ENCODE measurements at places on chromosomes 16 and 17.

DNA sequence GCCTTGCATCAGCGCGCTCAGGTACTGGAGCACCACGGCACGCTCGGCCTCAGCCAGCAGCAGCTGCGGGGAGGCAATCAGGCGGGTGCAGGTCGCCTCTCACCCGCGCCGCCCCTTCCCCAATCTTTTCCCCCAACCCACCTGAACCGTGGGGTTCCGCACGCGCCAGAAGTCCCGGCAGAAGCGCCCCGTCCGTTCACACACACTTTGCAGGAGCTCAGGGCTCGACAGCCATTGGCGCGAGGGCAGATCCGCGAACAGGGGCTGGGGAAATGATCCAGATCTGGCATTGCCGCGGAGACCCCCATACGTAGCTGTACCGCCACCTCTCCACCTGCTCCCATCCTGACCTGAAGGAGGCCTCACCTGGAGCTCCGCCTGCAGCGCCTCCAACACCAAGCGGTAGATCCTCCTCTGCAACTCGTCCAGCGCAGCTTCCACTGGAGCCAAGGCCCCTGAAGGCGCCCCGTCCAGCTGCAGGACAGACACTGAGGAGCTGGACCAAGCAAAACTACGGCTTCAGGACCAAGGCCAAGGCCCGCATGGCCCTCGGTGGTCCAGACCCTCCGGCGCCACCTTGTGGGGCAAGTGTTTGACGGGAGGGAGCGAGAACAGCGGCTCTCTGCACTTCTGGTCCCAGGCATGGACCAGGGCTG is 1.4 kb upstream of the MATCAP1 start:
- peak; percentile 50 for DNase-seq

- no peak for DNase-seq
Measured at GRCh38 chr16:29736764-29737163, 9.0 kb downstream of the C16orf54 start.

DNA sequence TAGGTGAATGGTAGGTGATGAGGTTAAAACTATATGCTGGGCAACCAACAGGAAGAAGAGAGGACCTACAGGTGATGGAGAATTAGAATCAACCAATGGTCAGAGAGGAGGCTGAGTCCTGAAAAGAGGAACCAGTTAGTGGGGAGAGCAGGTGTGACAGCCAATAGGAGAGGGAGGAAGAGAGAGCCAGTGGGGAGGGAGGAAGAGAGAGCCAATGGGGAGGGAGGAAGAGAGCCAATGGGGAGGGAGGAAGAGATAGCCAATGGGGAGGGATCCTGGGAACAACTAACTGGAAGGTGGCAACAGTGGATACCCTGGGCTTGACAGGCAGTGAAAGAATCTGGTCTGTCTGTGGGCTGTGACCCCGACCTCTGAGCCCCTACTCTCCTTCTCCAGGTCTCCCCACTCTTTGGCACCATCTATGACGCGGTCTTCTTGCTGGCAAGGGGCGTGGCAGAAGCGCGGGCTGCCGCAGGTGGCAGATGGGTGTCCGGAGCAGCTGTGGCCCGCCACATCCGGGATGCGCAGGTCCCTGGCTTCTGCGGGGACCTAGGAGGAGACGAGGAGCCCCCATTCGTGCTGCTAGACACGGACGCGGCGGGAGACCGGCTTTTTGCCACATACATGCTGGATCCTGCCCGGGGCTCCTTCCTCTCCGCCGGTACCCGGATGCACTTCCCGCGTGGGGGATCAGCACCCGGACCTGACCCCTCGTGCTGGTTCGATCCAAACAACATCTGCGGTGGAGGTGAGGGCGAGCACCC is 3.7 kb downstream of the GUCY2D start:
- no peak for DNase-seq

DNA sequence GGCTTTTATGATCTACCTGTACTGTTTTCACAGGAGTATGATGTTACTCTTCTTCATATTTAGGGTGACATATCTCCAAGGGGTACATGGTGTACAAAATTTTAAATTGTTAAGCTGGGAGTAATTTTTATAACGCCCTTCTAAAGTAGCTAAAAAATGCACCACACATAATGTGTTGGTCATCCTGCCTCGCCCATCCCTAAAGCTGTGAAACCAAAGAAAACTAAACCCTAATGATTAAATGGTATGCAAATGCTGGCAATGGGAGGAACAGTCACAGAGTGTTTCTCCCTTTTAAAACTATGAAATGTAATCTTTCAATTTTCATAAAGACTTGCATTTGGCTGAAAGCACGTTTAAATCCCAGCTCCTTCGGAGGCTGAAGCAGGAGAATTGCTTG is 2.0 kb upstream of the KRT24 start:
- no peak for DNase-seq

GRCh38 chr17:13378361-13378760 is 223.4 kb downstream of the HS3ST3A1 start:
- DNase-seq, result no peak

GRCh38 chr17:80937462-80938381 is 53.9 kb upstream of the CHMP6 start:
- DNase-seq, result no peak

DNA sequence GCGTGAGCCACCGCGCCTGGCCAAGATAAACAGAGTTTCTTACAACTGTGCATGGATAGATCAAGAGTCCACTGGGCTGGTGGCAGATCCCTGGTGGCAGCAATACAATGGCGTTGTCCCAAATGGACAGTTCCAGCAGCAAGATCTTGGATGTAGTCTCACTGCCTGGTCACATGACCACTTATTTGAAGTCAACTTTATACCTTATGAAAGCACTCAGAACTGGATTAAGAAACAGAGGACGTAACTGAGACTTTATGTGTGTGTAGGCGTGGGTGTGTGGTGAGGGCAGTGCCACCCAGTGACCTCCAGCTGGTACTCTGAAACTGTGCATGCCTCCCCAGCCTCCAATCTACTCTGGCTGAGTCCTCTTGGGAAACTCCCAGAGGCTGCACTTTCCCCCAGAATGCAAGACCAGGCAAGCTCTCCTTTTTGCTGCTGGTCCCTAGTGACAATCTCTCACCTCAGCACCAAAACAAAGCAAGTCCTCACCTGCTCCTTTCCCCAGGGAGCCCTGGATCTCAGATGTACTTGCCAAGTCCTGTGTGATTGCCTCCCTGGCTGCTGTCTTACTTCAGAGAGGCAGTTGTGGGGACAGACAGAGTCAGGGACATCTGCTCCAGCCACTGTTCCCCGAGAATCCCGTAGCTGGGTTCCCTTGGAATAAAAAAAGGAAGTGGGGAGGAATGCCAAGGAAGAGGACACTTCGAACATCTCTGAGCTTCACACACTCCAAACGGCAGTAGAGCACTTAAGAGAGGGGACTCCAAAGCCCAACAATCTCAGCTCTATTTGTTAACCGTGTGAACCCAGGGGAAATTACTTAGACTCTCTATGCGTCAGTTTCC is 11.7 kb upstream of the ST6GALNAC2 start:
- DNase-seq, result no peak

GRCh38 chr17:60325730-60326524 is 66.0 kb downstream of the USP32 start:
- no peak for DNase-seq

GRCh38 chr17:82898976-82899514 is 59.2 kb upstream of the ZNF750 start:
- DNase-seq, result no peak

GRCh38 chr16:17414421-17414820 is 56.3 kb downstream of the XYLT1 start:
- DNase-seq, result no peak

- no peak for DNase-seq
Measured at GRCh38 chr17:32684087-32684958, 192.6 kb downstream of the MYO1D start.

GRCh38 chr16:17658881-17659280 is 188.1 kb upstream of the XYLT1 start:
- no peak for DNase-seq

DNA sequence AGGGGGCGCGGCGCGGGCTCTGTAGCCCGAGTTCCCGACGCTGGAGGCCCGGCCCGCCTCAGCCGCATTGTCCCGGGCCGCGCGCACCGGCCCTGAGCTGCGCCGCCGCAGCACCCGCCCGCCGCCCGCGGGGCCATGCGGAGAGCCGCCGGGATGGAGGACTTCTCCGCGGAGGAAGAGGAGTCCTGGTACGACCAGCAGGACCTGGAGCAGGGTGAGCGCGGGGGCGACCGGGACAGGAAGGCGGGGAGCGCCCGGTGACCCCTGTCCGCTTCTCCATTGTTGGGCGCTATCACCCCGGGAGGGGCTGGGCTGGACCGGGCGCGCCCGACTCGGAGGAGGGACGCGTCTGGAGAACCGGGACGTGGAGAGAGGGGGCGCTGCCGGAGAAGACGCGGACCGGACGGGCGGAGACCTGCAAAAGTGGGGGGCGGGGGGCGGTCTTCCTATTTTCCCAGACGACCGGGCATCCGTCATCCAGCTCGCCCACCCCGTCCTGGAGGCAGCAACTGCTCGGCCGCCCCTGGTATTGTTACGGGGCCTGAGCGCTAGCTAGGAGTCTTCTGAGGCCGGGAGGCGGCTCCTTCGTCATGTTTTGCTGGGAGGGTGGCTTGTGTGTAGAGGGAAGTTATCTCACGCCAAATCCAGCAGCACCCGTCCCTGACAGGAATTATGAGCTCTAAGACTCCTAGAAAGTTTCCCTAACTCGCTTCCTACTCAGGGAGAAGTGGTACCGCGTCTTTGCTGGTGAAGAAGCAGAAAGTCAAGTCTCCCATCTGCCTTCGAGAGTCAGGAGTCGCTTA is 678 bp downstream of the CDR2L start:
- no peak for DNase-seq

GRCh38 chr16:55044201-55044975 is 113.7 kb downstream of the IRX5 start:
- no peak for DNase-seq

All from esophagus squamous epithelium (tissue), 5 donors.